ENCODE measurements at places on chromosomes 1 and 21.

GRCh38 chr1:53619367-53620060 lies 119.5 kb downstream of the GLIS1 start:
- DNase-seq: no peak

- DNase-seq: no peak
Measured at GRCh38 chr1:206419250-206419649, 51.0 kb upstream of the IKBKE start.

GRCh38 chr1:79896140-79896539 lies 889.6 kb upstream of the ADGRL4 start:
- DNase-seq: no peak

DNA sequence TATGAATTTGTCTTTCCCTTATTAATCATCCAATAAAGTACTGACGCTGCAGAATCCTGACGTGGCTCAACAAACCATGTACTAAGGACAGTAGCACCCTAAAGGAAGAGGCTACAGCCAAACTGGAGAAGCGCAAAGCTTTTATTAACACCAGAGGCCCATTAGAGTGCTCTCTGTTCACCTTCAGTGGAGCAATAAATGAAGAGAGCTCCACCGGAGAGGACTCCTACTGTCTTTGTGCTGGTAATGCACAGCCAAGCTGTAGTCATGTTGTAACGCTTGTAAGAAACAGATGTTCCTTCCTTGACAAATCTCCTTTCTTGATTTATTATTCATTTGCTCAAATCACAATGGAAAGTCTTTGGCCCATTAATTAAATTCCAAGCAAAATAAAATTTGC lies 220.7 kb upstream of the RRP15 start:
- DNase-seq: no peak

GRCh38 chr1:245019910-245020486 lies 134.8 kb upstream of the KIF26B start:
- DNase-seq: no peak

GRCh38 chr1:185559684-185560331 lies 174.4 kb upstream of the HMCN1 start:
- DNase-seq: no peak

DNA sequence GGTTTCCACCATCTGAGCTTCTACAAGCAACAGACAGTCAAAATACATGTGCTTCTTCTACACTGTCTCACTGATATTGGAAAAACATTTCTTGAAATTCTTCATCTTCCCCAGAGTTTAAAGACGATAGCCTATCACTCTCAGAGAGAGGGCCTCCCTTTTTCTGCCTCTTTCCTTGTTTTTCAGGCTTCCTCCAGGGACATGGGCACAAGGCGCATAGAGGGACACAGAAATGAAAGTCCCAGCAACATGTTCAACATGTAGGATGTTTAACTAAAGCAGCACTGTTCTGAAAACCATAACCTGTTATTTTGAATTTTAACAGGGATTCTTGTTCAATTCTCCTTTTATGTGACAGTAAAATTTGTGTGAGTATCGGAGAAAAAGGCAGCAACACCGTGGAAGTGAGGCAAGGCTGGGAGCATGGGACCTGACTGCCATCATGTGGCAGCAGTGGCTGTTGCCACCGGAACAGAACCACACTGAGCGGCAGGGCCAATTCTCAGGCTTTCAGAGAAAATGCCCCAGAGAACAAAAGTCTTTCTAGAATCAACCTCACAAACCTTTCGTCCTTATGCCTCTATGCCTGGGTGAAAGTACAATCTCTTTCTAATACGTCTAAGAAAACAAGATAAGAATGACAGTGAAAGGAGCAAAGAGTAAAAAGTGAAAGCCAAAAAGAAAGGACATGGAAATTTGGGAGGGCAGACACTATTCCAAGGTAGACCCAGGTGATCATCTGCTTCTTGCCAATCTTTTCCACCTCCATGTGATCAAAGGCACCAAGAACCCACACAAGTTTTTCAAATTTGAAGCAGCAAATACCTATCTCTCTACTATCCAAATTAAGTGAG lies 54.5 kb downstream of the PCNX2 start:
- DNase-seq: peak; percentile 78

- DNase-seq: no peak
Measured at GRCh38 chr1:116167625-116168276, 56.6 kb downstream of the MAB21L3 start.

DNA sequence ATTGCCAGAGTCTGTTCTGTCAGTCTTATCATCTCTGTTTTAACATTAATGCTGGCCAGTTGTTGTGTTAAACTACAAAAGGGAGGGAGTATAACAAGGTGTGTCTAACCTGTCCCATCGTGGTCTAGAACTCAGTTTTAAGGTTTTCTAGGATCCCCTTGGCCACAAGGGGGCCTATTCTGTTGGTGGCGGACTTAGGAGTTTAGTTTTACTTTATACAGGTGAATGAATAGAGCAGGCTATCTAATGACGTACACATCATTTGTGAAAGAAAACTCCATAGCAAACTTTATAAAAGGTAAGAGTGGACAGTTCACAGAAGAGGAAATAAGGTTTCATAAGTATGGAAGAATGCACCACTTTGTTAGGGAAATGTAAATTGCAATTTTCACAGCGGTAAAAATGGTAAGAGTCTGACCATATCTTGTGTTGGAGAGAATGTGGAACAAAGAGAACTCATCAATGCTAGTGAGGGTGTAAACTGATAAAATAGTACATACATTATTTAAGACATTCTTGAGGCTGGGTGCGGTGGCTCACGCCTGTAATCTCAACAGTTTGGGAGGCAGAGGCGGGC lies 2.5 kb upstream of the ATF6 start:
- DNase-seq: no peak

DNA sequence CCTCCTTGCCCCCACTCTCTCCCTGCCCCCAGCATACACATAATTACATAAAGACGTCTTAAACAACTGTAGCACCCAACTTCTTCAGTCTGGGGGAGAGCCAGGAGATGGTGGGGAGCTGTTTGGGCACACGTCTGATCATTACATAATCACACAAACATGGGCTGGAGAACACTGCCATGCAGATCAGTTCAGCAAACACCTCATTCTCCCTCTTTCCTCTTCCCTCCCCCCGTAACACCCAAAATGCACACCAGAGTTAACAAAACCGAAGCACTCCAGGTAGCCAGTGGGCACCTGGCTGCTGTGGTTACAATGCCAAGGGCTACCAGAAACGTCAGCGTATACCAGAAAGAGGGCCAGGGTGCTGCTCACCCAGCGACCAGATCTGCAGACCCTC lies 1.6 kb downstream of the HIVEP3 start:
- no peak for DNase-seq

DNA sequence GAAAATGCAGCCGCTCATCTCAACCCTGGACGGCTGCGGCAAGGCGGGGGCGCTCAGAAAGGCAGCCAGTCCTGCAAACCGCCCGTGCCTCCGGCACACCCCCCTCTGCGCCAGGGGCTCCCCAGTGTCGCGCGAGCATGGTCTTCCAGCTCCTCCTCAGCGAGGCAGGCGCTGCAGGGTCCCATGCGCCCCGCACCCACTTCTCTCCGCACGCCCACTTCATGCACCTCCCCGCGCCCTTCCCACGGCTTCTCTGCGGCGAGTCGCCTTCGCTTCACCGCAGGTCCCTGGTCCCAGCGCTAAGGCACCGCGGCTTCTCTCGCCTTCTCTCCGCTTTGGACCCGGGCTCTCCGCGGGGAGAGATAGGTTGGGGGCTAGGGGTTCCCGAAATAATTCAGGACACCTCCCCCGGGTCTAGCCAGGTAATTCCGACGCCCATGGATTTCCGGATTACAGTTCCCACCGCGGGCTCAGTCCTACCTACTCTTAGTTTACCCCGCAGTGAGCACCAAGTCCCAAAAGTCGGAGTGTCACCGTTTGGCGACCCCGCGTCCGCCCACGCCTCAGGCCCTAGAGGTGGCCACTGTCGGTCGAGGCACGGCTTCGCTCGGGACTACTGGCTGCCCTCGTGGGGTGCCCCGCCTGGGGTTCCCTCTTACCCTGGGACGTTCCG lies 67.5 kb downstream of the SYT2 start:
- DNase-seq: no peak

DNA sequence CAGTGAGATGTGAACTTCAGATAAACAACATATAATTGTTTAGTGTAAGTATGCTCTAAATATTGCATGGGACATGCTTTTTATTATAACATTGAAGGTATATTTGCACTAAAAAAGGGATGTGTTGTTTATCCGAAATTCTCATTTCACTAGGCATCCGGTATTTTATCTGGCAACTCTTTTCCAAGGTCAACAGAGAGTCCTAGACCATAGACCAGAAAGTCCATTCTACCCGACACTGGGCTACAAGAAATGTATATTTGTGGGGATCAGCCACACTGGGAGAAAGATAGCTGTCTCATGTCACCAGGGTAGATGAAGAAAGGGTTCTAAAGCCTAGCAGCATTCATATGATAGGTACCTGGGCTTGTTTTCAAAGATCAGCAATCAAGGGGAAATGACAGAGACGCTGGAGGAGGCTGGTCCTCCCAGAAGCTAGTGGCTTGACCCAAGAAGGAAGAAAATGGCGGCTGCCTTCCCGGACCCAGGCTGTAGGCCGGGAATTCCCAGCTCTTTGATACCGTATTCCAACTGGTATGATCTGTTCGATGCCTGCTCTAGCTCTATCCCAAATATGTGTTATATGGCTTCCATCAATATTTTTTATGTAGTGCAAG lies 161.1 kb upstream of the IRF2BP2 start:
- DNase-seq: no peak

DNA sequence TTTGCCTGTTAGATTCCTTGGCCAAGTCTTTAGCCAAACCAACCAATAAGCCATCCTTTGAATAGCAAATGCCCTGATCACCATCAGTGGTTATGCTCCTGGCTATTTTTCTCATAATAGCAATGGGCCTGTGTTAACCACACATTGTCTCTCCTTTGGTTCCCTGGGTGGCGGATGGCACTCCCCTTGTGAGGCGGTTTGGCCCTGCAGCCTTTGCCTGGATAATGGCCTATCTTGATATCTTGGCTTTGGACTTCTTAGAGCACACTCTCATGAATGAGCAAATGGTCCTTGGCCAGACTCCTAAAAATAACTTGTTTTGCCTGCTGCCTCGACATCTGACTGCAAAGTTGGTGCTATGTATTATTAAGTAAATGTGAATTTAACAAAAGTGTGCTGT lies 22.4 kb upstream of the ZBTB18 start:
- DNase-seq: no peak

DNA sequence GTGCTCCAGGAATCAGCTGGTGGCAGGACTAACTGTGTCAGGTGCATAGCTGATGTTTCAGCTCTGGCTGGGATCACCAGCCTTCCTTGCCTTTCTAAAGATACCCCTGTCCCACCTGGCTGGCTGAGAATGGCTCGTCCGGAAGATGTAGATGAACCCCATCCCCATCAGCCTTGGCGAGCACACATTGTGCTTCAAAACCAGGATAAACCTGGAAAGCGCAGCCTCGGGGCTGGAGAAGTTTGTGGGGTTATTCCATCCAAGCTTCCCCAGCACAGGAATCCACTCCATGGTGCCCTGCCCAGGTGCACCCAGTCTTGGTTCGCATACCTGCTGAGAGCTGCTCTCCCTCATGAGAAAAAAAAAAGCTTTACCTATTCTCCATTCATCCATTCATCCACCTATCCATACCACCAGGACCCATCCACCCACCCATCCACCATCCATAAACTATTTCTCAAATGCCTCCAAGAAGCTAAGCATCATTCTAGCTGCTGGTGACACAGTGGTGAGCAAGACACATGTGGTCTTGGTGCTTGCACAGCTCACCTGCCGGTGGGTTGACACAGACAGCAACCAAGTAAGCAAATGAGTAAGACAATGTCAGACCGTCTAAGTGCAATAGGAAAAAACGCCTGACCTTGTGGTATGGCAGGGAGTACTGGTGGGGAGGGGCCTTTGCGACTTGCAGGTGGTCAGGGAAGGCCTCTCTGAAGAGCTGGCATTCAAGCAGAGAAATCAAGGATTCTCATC lies 94.0 kb downstream of the DMRTB1 start:
- DNase-seq: no peak

DNA sequence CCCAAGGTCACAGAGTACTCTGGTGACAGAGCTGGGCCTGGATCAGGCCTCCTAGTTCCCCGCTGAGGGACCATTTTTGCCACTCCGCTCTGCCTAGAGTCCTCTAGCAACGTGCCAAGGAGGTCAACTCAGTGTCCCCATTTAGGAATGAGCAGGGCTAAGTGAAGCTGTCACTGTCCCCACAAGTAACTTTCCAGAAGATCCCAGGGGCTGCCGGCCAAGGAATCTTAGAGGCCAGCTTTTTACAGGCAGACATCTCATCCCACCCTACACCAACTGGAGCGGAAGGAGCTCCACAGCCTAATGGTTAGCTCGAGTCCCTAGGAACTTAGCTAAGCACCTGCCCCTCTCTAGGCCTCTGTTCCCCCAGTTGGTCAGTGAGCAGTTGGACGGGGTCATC lies 59.7 kb downstream of the VWA5B1 start:
- no peak for DNase-seq

- DNase-seq: peak; percentile 26
Measured at GRCh38 chr21:14545906-14546480, at the start of gene SAMSN1. TSS of gene SAMSN1 (minus strand) at chr21:14546315. CDS start at chr21:14546261, 54 bp downstream.

GRCh38 chr1:29299446-29299845 lies 63.1 kb downstream of the PTPRU start:
- DNase-seq: no peak

DNA sequence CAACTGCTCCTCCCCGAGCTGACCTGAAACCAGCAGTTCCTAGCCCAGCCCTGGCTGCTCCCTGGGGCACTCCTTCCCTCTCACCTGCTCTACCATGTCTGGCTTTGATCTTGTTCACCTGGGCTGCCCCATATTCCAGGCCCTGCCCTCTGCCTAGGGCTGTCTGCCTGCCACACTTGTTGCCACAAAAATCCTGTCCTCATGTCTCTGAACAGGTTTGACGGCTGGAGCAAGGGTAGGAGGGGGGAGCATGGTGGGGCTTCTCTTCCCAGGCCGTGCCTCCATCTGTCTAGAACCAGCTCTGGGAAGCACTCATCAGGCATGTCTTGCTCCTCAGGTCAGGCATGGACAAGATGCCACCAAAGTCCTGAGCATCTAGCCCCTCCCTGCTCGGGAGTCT lies 44.3 kb upstream of the WNT2B start:
- DNase-seq: no peak

DNA sequence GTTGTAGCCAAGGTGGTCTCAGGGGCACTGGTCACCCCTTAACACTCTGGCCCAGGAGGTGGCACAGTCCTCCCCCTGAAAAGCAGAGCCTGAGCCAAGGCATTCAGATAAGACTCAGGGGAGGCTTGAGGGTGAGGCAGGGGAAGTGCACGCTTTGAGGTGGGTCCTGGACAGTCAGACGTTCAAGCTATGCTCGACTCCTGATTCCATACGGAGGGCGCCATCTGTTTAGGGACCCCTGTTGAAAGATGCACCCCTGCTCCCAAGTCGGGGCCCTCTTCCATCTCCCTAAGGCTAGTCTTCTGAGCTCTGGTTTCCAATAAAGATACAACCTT lies 12.9 kb upstream of the CHI3L1 start:
- DNase-seq: no peak
